Activated CD8-positive, alpha-beta memory T cell treated with anti-CD3 and anti-CD28 coated beads, Interleukin-2, amount 50 U/mL, for 4 hours (primary cell): ENCODE measurements at places on chromosomes 3 and 15.

GRCh38 chr15:64105113-64105704 is 9.4 kb downstream of the SNX1 start:
- no peak for DNase-seq

DNA sequence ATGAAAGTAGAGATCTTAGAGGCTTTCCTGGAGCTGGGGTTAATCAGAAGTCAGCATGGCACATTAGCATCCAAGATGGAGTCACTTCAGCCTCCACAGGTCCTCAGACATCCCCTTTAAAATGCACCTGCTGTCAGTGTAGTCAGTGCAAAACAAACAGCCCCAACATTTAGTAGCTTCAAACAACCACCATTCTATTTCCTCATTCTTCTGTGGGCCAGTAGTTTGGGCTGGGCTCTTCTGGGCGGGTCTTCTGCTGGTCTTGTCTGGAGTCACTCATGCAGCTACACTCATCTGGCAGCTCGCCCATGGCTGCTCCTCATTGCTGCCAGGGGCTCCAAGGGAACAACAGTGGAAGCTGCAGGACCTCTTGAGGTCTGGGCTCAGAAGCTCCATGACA is 99.9 kb downstream of the TLE3 start:
- DNase-seq, result no peak

GRCh38 chr3:15300323-15301078 is 31.9 kb downstream of the SH3BP5 start:
- no peak for DNase-seq

GRCh38 chr3:56469141-56469540 is 874 bp upstream of the ERC2 start:
- no peak for DNase-seq

DNA sequence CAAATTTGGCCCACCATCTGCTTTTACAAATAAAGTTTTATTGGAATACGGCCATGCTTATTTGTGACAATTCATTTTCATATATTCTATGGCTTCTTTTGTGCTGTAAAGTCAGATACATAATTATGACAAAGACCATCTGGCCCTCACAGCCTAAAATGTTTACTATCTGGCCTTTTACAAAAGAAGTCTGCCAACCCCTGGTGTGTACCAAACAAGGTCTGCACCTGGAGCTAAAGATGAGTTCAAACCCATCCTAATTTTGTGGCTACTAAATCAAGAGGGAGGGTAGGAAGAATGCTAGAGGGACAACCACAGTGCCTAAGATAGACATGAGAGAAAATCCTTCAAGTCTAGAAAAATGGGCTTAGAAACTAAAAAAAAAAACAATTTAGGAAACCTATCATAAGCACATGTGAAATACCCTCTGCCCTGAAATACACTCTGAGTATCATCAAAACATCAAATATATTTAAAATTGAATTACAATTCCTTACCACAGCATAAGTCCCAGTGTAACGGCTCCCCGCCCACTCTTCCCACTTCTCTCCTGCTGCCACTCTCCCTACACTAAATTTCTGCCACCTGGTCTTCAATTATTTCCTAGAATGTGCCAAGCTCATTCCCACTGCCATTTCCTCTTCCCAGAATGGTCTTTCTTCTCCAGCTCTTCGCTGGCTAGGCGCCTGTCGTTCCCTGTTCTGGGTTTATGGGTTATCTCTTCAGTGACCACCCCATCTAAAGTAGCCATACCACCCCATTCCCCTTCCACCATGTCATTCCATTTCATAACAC is 950.7 kb upstream of the CFAP20DC start:
- no peak for DNase-seq

DNA sequence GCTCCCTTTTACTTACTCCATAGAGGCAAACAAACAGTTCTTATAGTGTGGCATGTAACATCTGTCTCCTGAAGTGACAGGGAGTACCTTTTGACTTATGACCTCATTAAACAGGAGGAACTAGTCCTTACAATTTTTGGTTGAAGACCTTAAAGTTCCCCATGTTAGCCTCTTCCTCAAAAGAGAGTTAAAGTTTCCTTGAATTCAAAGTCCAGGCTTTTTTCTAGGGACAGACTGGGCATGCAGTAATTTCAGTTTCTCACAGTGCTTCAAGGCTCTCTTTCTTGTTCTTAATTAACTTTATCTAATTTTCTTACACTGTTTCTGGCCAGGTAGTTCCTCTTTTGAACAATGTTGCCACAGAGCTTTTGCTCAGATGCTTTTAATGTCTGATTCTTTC is 12.1 kb downstream of the GOLM2 start:
- DNase-seq, result no peak

- DNase-seq, result no peak
Measured at GRCh38 chr3:124883766-124884473, 3.2 kb downstream of the ITGB5 start.

DNA sequence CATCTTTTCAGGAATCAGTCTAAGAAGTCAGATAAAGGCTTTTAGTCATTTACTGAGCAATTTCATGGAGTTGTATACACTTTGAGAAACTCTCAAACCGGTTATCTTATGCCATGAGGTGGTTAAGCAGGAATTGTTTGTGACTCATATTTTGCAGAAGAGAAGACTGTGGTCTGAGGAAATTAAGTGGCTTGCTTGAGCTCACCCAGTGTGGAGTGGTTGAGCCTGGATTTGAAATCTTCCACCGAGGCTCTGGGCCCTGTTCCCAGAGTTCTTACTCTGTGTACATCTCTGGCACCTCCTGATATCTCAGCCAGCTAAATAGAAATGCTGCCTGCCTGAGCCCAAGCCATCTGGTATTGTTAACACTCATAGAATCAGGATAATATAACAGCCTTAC is 37.8 kb upstream of the BCL6 start:
- DNase-seq, result no peak

GRCh38 chr15:101355678-101356464 is 60.8 kb upstream of the SNRPA1 start:
- no peak for DNase-seq

- DNase-seq, result no peak
Measured at GRCh38 chr3:62758296-62759066, 116.7 kb downstream of the CADPS start.

GRCh38 chr15:31605467-31605931 is 278.9 kb downstream of the KLF13 start:
- DNase-seq, result no peak

GRCh38 chr15:100256101-100256969 is 85.4 kb downstream of the ADAMTS17 start:
- DNase-seq, result no peak

DNA sequence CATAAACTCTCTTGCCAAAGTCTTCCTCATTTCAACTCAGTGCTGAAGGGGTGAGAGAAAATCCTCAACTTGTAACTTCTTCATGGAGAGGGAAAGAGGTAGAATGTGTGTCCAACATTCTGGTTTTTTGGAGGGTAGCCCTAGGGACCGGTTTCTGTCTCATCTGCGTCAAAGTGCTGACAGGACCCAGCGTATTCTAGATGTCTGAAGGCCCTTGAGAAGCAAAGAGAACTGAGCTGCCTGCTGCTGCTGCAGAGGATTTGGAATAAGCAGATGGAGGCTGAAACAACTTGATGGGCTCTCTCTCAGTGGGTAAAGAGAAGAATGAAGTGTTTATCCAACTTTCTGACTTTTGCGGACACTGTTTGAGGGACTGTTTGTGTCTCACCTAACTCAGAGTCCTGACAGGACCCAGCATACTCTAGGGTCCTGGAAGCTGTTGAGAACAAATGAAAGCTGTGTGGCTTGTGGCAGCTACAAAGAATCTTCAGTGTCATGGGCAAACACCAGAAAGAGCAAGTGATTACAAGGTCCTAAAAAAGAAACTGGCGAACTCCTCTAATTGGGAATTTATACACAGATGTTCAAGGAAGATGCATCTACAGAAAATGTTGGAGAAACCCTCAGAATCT is 174.4 kb downstream of the SI start:
- DNase-seq, result no peak

GRCh38 chr3:40306336-40306735 is 3.2 kb upstream of the EIF1B start:
- no peak for DNase-seq

GRCh38 chr3:3699816-3700633 is 99.2 kb upstream of the LRRN1 start:
- no peak for DNase-seq

- no peak for DNase-seq
Measured at GRCh38 chr3:129936757-129937156, 37.8 kb upstream of the TRH start.
